HEK293T (cell line): ENCODE measurements at places on chromosomes 2 and 18.

- peak; percentile 83 for DNase-seq
These were observed at the start of gene TGFA for GRCh38 chr2:70553584-70554337. TSS of gene TGFA (minus strand) at chr2:70553826. CDS start at chr2:70553767, 59 bp downstream.

- no peak for DNase-seq
These were observed 7.9 kb downstream of the SLC16A14 start for GRCh38 chr2:230060672-230061293.

DNA sequence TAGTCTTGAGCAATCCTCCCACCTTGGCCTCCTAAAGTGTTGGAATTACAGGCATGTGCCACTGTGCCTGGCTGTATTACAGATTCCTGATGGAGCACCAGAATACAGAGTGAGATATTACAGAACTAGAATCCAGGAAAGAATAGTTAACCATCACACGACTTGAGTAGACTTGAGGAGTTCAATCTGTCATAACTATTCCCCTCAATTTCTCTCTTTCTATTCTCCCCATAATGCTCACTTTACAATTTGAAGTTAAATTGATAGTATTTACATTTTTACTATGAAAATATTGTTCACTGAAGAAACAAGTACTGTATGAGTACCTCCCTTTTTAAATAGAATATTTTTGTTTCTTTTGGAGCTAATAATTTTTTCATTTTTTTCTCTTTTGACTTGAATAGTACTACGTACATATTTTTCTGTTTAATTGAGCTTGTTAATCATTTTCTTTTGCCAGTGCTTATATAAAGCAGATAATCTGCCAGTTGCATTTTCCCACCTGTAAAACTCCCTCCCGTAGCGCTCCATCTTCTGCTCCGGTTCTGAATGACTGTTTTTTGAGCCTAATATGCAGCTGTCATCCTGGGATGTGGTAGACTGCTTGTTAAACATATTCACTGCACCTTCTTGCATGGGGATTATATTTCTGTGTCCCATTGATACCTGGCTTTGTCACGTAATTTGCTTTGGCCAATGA, 105.5 kb downstream of the MYCN start:
- DNase-seq, result no peak

GRCh38 chr2:72915907-72916742, 1.2 kb upstream of the EMX1 start:
- DNase-seq, result peak; percentile 75

- no peak for DNase-seq
These were observed 417.3 kb upstream of the TRIB2 start for GRCh38 chr2:12299431-12299830.

DNA sequence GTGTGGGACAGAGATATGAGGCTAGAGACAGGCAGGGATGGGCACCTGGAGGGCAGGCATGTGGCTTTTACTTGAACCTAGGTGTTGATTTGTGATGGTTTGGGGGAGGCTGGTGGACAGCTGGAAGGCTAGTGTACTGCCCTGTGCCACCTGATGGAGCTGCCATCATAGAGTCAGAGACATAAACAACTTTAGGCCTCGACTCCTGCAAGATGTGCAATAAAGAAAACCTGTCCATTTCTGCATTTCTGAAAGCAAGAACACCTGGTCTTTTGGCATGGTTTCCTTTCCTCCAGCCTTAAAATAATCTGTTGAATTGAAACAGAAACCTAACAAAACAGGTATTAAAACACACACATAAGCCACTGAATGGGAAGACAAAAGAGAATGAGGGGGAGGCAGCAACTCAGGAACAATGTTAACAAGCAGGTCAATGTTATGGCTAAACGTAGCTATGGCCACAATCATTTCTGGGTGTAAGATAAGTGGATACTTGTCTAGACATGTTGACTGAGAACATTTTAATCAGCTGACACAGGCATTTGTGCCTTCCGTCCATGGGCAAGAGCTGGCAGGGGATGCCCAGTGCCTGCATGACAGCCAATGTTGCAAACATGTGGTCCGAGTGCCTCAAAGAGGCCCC, 87.8 kb downstream of the KCTD1 start:
- no peak for DNase-seq

GRCh38 chr2:109530712-109531111, 83.1 kb downstream of the SEPTIN10 start:
- DNase-seq, result no peak
